ENCODE measurements at places on chromosomes 3 and 15. TPM values are rescaled to one million over a fixed set of nuclear protein-coding genes. Genes with fewer than 3 reads are reported as not detected.

DNA sequence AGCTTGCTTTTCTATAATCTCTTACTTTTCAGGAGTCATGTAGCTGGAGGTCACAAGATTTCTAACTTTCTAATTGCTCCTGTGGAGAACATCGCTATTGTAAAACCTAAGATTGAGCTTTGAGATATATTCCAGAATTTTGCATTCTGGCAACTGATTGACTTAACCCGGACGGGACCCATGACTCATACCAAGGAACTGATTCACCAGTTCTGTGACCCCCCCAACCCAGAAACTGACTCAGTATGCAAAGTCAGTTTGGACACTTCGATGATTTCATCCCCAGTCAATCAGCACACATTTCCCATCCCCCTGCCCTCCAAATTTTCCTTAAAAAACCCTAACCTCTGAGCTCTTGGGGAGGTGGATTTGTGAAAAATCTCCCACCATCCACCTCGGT is 396.5 kb upstream of the GBE1 start:
- no peaks in the 10 kb centered on the region for H3K27me3 ChIP-seq
- H3K27ac ChIP-seq = no peak overlapping the region
- no peak for DNase-seq
- H3K4me3 ChIP-seq = no peak overlapping the region
- no peaks in the 10 kb centered on the region for H3K4me1 ChIP-seq

DNA sequence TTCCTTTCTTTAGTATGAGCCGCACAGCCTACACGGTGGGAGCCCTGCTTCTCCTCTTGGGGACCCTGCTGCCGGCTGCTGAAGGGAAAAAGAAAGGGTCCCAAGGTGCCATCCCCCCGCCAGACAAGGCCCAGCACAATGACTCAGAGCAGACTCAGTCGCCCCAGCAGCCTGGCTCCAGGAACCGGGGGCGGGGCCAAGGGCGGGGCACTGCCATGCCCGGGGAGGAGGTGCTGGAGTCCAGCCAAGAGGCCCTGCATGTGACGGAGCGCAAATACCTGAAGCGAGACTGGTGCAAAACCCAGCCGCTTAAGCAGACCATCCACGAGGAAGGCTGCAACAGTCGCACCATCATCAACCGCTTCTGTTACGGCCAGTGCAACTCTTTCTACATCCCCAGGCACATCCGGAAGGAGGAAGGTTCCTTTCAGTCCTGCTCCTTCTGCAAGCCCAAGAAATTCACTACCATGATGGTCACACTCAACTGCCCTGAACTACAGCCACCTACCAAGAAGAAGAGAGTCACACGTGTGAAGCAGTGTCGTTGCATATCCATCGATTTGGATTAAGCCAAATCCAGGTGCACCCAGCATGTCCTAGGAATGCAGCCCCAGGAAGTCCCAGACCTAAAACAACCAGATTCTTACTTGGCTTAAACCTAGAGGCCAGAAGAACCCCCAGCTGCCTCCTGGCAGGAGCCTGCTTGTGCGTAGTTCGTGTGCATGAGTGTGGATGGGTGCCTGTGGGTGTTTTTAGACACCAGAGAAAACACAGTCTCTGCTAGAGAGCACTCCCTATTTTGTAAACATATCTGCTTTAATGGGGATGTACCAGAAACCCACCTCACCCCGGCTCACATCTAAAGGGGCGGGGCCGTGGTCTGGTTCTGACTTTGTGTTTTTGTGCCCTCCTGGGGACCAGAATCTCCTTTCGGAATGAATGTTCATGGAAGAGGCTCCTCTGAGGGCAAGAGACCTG is 13.2 kb downstream of the GREM1 start:
- peaks cover 3% of the 10 kb centered on the region for H3K27me3 ChIP-seq
- no peak for DNase-seq
- peak overlapping the region; percentile 35 for H3K4me3 ChIP-seq
- no peaks in the 10 kb centered on the region for H3K4me1 ChIP-seq

DNA sequence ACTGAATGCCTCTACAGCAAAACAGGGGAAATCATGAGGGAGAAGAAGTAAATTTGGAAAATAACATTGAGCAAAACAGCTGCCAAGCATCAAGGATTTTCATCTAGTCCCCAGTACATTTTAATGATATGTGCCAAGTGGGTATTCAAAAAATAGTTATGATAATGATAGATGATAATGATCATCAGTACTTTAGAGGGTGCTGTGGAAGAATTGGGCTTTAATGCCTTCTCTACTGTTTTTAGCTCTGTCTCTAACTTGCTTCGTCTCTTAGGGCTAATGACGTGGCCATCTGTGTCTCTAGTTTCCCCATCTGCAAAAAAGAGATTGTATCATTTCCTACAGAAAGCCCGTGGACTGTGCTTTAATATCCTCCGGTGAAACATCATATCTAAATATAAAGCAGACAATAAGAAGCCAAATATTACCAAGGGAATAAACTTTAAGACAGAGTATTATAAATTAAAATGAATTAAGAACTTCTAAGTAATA is 10.2 kb upstream of the FSIP1 start:
- H3K36me3 ChIP-seq = no peaks in the 10 kb centered on the region
- H3K27ac ChIP-seq = no peak overlapping the region
- H3K4me1 ChIP-seq = no peaks in the 10 kb centered on the region
- no peak overlapping the region for H3K4me3 ChIP-seq
- no peaks in the 10 kb centered on the region for H3K27me3 ChIP-seq
- no peak for DNase-seq

The SLC9A9 gene
- 27.0 TPM for polyA plus RNA-seq

DNA sequence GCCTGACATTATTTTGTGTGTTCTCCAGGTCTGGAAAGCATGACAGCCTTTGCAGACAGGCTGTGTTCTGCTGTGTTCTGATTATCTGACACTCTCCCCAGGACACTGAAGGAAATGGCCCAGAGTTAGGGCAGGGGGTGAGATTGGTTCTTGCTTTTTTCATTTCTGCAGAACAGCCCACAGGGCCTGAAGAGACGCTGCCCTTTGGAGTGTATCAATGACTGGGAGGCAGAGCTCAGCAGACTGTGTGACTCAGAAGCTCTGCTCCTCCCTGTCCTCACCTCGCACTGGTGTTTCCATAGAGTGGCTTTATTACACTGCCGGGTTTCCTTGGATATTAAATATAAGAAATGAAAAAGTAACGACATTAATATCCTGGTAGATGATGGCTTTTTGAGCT is 523.6 kb downstream of the NTRK3 start:
- H3K27me3 ChIP-seq = no peaks in the 10 kb centered on the region
- no peaks in the 10 kb centered on the region for H3K4me1 ChIP-seq
